NCI-H82 (cell line): ENCODE measurements at places on chromosomes 3 and 15.

DNA sequence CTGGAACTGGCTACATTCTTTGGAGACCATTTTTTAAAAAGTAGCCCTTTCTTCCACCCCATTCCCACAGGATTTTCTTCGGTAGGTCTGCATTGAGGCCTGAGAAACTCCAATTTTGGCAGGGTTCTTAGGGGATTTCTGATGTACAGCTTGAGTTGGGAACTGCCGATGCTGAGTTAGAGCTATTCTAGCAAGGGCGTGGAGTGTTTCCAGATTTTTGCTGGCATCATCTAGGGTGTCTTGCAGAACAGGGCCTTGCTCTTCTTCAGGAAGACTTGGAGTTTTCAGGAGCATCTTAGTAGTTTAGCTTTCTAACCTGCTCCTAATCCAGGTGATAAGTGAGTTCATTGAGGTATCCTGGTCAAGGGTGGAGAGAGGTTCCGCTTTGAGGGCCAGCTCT is 41.0 kb downstream of the SV2B start:
- no peak for DNase-seq

DNA sequence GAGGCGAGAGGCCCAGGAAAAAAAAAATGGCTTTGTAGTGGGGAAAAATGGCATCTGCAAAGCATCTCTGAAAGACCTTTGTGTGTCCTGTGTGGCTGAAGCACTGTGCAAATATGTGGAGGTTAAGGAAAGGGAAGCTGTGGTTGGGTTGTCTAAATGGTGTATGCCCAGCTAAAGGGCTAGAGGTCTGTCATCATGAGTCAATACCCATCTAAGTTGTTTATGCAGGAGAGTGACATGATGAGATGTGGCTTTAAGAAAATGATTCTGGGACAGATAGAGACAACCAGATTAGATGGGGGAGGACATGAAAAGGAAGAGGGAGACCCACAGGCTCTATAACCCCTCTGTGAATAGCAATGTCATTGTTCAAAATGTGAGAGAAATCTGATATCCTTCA is 280.7 kb downstream of the MFSD1 start:
- DNase-seq, result no peak

GRCh38 chr3:13188181-13188779 is 115.1 kb upstream of the IQSEC1 start:
- no peak for DNase-seq

GRCh38 chr3:105676621-105677300 is 192.1 kb downstream of the CBLB start:
- no peak for DNase-seq

DNA sequence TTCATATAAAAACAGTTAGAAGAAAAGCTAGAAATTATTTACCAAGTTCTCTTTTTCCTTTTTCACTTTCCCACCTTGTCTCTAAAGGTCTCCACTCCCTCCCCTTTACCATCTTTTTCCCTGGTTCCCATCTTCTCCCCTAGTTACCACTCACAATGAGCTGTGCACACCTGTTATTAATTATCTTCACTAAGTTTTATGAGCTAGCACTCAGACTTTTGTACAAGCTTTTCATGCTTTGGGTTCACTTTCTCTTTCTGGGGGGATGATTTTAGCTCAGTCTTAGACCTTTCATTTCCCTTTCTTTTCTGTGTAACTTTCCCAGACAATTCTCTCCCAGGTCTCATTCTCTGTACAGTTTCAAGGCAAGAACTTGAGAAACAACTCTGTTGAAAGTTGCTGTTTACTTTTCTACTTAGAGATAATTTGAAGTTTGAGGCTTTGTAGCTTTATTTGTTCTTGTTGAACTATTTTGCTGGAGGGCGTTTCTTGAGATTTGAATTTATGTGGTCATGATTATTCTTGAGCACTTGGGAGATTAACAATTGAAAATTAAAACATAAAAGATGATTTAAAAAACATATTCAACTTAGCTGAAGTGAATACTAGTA is 24.0 kb upstream of the AADAC start:
- DNase-seq, result no peak
